ENCODE measurements at places on chromosomes 7 and 10.

- DNase-seq, result no peak
Measured at GRCh38 chr7:39624935-39625694, 1.7 kb downstream of the RALA start.

GRCh38 chr7:77391230-77391629, 24.9 kb downstream of the GSAP start:
- no peak for DNase-seq

DNA sequence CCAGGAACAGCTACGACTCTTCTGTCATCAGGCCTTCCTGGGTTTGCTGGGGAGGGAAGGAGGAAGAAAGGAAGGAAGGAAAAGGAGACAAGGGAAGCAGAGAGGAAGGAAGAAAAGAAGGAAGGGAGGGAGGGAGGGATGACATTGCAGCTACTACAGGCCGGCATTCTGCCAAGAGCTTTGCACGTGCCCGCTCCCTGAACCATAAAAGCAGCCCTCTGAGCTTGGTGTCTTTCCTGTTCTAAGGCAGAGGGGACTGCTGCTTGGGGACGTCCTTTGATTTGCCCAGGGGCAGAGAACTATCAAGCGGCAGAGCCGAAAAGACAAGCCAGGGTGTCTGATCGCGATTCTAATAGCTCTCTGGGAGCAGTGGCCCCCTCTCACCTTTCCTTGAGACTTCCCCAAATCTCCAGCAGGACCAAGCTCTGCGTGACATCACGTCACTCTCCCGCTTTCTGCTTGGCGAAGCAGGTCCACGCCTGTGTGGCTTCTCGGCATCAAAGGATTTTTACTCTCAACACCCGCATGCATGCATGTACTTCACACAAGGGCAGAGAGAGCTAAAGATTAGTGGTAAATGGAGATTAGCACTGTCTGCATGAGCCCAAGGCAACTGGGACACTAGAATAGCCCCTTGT, 167.8 kb upstream of the AUTS2 start:
- no peak for DNase-seq

- DNase-seq, result peak; percentile 91
Measured at GRCh38 chr10:24958091-24958720, 5.8 kb upstream of the PRTFDC1 start.

Measured in muscle of back (tissue), 13 donors.